ENCODE measurements at places on chromosomes 1 and 21. TPM values are rescaled to one million over a fixed set of nuclear protein-coding genes. Genes with fewer than 3 reads are reported as not detected.

DNA sequence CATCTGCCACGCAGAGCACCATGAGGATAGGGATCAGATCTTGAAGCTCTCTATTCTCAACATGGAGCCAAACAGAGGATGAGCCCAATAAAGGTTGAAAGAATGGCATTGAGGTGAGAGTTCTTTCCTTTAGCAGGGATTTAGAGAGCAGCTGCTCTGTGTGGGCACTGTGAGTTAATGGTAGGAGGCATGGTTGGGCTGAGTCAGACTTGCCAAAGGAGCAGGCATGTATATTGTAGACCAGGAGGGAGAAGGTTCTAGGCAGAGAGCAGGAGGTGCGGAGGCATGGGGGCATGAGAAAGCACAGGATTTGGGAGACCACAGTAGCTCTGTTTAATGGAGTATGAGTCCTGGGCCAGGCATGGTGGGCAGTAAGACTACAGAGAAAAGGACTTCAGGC, 32.0 kb downstream of the TMEM53 start:
- no peak for DNase-seq
- no peaks in the 10 kb centered on the region for H3K27me3 ChIP-seq
- H3K36me3 ChIP-seq = peaks cover 3% of the 10 kb centered on the region
- H3K4me1 ChIP-seq = peaks cover 35% of the 10 kb centered on the region
- H3K27ac ChIP-seq = no peak overlapping the region

GRCh38 chr1:37878071-37878470, 18.7 kb upstream of the MTF1 start:
- no peak for DNase-seq
- H3K4me1 ChIP-seq = no peaks in the 10 kb centered on the region
- no peak overlapping the region for H3K4me3 ChIP-seq
- H3K27ac ChIP-seq = no peak overlapping the region
- no peaks in the 10 kb centered on the region for H3K27me3 ChIP-seq

- DNase-seq = no peak
- H3K27me3 ChIP-seq = no peaks in the 10 kb centered on the region
- H3K27ac ChIP-seq = no peak overlapping the region
- no peaks in the 10 kb centered on the region for H3K36me3 ChIP-seq
Observed at GRCh38 chr1:42657201-42657600, 1.0 kb upstream of the PPIH start.

The MX2 gene
- total RNA-seq = 10.9 TPM

DNA sequence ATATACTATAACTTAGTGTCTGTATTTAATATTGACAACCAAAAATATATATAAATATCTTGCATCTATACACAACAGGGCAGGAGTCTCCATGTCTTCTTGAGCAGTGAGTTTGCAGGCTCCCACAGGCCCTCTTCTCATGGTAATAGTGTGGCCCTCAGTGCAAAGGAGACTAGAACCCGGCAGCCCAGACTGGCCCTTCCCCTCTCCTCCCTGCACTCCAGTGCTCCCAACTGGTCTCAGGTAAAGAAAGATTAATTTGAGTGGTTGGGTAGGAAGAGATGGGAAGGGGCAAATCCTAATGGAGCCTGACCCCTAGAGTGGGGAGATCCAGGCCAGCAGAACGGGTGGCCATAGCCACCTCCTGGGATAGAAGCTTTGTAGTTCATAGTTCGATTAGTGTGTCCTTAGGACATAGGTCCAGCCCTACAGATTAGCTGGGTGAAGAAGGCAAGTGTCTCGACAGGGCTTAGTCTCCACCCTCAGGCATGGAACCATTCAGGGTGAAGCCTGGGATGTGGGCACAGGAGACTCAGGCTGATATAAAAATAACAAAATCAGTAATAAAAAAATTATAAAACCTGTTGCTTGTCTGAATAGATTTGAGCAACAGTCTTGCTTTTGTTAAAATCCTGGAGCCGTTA, 32.3 kb downstream of the SLC2A1 start:
- H3K27me3 ChIP-seq = no peaks in the 10 kb centered on the region
- H3K36me3 ChIP-seq = peaks cover 53% of the 10 kb centered on the region
- H3K27ac ChIP-seq = no peak overlapping the region
- H3K4me1 ChIP-seq = peaks cover 38% of the 10 kb centered on the region
- no peak overlapping the region for H3K4me3 ChIP-seq

GRCh38 chr1:222787729-222788128, 27.1 kb upstream of the DISP1 start:
- no peak overlapping the region for H3K4me3 ChIP-seq
- no peak for DNase-seq
- H3K36me3 ChIP-seq = no peaks in the 10 kb centered on the region
- no peaks in the 10 kb centered on the region for H3K4me1 ChIP-seq
- no peaks in the 10 kb centered on the region for H3K27me3 ChIP-seq

- H3K36me3 ChIP-seq = no peaks in the 10 kb centered on the region
- H3K27ac ChIP-seq = no peak overlapping the region
- no peaks in the 10 kb centered on the region for H3K27me3 ChIP-seq
- no peak overlapping the region for H3K4me3 ChIP-seq
- DNase-seq = no peak
- no peaks in the 10 kb centered on the region for H3K4me1 ChIP-seq
Observed at GRCh38 chr1:199976496-199977144, 50.9 kb upstream of the NR5A2 start.

The TMEM82 gene
- total RNA-seq = not detected

All from tibial nerve (tissue), 4 donors.